ENCODE measurements at places on chromosomes 6 and 20.

DNA sequence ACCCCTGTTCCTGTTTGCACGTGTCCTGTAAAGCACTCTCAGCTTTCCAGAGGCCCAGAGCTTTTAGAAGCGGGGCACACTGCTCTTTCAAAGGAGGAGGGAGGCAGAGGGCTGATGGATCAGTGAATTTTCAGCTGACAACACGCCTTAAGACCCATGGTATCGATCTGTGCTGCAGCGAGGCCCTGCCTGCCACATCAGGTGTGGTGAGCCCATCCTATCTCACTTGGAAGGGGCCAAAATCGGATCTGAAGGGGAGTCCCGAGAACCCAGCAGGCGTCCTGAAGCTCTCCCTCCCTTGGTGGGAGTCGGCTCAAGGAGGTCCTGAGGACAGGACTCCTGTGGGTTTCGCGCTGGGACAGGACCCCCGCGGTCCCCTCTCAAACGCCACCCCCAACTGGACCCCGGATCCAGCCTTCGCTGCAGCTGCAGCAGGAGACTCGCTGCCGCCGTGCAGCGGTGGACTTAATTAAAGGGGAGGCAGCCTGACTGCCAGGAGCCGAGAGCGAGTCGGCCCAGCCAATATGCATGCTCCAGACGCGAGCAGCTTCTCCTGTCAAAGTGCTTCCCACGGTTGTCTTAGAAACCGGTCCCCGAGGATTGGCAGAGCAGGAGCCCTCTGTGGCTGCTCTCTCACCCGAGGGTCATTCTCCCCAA, 580.0 kb upstream of the ZNF337 start:
- no peak for DNase-seq

DNA sequence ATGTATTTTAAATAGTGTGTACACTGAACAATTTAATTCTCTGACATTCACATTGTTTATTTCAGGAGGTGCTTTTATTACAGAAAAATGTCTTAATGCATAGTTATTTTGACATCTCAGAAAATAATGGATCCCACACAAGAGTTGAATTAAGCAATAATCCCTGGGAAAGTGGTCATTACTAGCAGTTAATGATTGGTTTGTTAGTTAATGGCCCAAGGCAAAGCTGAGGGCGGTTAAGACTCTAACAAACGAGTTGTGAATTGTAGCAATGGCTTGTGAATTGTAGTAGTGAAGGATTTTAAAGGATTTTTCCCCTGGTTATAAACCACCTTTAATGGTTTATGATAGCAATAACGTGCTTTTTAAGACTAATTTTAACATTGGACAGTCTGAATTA, 1316.0 kb upstream of the GJE1 start:
- no peak for DNase-seq

- peak; percentile 65 for DNase-seq
Observed at GRCh38 chr20:47768016-47768824, 17.1 kb downstream of the SULF2 start.

DNA sequence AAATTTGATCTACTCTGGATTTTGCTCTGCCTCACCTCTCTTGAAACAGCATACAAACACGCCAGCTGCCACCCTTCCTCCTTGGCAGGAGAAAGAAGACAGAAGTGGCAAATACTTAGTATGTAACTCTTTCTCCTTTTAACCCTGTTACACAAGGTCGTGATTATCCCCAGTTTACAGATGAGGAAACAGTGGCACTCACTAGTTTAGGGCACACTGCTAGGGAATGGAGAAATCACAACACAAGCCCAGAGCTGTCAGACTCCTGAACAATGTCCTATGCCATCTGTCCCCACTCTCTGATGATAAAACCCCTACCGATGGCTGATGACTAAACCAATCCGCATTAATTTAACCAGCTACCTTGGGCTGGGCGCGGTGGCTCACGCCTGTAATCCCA, 79.7 kb downstream of the FGD2 start:
- no peak for DNase-seq

DNA sequence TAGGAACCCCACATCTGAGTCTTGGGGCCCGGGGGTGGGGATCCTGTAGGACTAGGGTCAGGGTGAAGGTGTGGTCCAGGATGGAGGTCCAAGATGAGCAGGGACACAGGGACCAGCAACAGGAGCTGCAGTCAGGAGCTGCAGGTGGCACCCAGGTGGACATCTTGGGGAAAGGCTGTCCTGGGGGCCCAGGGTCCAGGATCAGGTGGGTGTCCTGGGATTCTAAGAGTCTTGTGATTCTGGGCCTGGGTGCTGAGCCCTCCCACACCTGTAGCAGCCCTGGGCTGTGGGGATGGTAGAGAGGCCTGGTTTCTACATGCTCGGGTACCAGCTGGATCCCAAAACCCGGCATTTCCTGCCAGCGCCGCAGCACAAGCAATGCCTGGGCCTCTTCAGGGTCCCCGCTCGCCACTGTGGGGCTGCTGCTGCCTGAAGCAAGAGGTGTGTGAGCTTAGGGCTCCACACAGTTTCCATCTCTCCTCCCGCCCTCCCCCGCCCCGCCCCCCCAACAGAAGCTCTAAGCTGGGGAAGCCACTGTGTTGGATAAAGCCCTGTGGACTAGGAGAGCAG, 20.7 kb downstream of the ERGIC3 start:
- no peak for DNase-seq

DNA sequence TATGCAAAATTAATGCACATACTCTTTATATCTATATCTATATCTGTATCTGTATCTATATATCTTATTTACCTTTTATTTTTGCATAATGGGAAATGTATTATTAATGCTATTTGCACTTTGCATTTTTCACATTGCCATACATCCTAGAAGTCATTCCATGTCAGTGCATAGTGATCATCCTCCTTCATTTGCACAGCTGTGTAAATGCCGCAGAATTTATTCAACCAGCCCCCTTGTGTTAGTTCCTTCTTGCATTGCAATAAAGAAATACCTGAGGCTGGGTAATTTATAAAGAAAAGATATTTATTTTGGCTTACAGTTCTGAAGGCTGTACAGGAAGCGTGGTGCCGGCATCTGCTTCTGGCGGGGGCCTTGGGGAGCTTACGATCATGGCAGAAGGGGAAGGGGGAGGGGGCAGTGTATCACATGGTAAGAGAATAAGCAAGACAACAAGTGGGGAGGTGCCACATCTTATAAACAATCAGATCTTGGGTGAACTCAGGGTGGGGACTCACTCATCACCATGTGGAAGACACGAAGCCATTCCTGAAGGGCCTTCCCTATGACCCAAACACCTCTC, 101.9 kb upstream of the RNF24 start:
- DNase-seq, result no peak

DNA sequence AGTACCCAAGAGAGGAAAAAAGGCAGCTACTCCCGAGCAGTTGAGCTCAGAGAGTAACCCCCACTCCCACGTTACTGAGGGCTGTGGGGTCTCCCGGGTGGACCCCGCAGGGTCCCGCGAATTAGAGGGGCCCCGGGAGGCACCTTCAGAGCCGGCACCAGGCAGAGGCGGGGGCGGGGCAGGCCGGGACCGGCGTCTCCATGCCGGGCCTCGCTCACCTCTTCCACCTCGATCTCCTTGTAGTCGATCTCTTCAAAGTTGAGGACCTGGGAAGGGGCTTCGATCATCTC, 381 bp downstream of the MAP3K7 start:
- no peak for DNase-seq

Measured in Right ventricle myocardium superior (tissue), 1 donor.